ENCODE measurements at places on chromosomes 7 and 10.

- DNase-seq, result no peak
Measured at GRCh38 chr7:85186083-85186520, 754 bp downstream of the SEMA3D start.

DNA sequence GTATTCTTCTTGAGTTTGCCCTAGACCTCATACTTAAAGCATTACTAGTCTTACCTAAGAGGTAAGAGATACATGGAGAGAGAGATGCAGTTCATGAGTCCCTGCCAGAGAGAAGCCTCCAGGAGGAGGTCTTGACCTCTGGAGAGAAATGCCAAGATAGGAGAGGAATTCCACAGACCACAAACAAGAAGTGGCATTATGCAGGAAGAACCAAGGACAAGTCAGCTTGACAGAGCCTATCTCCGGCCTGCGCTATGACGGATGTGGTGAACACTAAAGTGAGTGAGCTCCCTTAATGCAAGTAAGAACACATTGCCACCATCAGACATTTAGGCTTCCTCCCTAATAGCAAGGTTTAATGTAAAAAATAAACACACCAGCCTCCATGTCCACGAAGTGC, 27.9 kb upstream of the COL1A2 start:
- no peak for DNase-seq

GRCh38 chr7:103065667-103066066, 8.9 kb downstream of the FBXL13 start:
- DNase-seq, result no peak

- DNase-seq, result no peak
Measured at GRCh38 chr10:120457431-120458172, 575 bp downstream of the PLPP4 start.

DNA sequence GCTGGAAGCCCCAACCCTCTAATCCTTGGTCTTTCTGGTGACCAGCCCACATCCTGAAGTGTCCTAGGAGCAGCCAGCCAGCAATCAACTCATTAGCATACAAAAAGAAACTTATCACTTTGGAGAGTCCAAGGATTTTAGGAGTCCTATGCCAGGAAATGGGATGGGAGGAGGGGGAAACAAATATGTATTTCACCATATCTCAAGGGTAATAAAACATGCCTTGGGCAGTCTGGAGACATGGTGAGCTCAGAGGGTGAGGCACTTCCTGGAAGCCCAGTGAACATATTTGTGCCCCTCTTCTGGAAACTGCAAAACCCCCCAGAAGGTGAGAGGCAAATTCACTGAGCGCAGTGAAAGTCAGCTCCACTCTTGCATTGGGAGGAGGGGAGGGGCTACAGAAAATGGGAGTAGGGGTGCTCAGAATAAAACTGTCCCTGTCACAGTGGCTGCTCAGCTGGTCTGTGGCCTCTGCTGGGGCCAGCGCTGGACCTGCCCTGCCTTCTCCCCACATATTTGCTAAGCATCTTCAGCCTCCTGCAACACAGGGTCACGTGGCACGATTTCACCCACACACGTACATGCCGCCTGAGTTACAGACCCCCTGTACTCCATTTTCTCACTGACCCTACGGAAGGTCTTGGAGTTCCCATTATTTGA, 17.7 kb upstream of the ZMIZ1 start:
- DNase-seq, result no peak

DNA sequence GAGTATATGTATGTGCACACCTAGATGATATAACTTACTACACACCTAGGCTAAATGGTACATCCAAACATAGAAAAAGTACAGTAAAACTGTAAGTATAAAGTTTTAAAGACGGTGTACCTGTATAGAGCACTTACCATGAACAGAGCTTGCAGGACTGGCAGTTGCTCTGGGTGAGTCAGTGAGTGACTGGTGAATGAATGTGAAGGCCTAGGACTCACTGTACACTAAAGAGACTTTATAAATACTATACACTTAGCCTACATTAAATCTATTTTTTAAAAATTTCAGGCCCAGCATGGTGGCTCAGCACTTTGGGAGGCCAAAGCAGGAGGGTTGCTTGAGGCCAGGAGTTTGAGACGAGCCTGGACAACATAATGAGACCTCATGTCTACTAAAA, 195.3 kb downstream of the FZD1 start:
- no peak for DNase-seq

DNA sequence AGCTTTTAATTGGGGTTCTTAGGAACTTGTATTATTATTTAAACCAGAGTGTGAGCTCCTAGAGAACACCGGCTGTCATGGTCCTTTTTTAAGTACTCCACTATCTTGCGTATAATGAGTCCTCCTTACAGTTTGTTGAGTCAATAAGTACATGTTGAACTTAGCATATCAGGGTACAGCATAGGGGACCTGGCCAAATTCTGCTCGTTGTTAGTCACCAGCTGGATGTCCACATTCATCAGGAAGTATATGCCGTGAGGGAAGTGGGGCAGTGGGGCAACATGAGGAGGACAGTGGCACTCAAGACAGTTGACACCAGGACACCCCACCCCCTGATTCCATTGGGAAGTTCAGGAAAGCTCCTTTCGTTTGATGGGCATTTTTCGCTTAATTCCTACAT, 16.6 kb downstream of the RPP30 start:
- DNase-seq, result no peak

- DNase-seq, result no peak
Measured at GRCh38 chr7:121157885-121158590, 169.5 kb downstream of the CPED1 start.

DNA sequence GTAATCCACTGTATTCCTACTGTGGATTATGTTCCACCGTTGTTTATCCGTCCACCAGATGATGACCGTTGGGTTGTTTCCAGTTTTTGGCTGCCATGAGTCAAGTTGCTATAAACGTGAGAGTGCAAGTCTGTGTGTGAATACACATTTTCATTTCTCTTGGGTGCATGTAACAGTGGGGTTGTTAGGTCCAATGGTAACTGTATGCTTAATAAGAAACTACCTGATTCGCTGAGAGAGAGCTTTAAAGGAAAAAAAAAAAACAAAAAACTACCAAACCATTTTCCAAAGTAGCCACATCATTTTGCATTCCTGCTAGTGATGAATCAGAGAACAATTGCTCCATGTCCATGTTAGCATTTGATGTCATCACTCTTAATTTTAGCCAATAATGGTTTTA, 15.9 kb downstream of the UBN2 start:
- peak; percentile 19 for DNase-seq

- DNase-seq, result peak; percentile 35
Measured at GRCh38 chr7:19677180-19677579, 31.7 kb downstream of the POLR1F start.

DNA sequence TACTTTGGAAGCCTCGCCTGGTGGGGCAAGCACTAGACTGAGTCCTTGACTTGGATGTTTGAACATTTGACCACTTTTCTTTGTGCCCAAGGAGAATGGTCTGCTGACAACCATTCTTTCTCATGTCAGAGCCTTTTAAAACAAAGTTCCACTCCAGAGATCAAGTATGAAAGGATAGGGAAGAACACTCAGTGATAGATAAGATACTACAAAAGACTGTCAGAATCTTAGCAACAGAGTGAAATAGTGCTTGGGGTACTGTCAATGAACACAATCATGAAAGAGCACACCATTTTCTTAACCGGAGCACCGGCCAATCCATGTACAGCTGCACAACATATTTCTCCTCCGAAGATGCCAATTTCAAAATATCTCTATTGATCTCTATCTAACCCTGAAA, 82.8 kb upstream of the ADO start:
- no peak for DNase-seq

DNA sequence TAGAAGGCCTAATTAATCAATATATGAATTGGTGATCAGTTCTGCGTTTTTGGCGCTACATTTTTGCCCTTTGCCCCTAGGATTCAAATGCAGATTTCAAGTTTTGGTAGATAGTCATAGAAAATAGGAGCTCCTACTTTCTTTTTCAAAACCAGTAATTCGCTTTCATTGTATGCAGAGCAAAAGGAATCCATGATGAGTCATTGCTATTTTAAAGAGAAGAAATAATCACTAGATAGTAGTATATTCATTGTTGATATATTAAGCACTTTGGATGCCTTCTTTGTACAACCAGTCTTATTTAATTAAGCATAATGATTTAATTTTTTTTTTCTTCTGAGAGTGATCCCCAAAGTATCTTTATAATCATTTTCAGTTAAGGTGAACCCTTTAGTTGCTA, 50.3 kb downstream of the CSTF2T start:
- no peak for DNase-seq

- DNase-seq, result no peak
Measured at GRCh38 chr10:26854524-26854923, 6.2 kb downstream of the ABI1 start.

GRCh38 chr10:77388571-77389100, 249.0 kb downstream of the KCNMA1 start:
- DNase-seq, result no peak

DNA sequence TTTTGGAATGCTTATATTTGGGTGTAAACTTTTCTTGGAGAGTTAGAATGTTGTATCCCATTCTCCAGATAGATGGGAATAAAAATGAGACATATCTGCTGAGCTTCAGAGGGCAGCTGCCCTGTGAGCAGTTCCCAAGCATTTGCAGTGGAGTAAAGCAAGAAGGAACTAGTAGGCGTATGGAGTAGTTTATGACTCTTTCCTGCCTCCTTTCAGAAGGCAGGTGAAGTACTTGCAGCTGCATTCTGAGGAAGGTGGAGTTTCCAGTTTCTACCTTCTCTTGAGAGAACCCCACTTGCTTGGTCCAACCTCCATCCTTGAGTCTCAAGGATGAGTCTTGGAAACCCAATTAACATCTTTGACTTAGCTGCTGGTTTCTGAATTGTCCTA, 563.6 kb downstream of the LRMDA start:
- DNase-seq, result no peak

GRCh38 chr7:85285527-85285926, 98.7 kb upstream of the SEMA3D start:
- DNase-seq, result no peak

- DNase-seq, result no peak
Measured at GRCh38 chr7:114715907-114716306, 206.0 kb upstream of the MDFIC start.

DNA sequence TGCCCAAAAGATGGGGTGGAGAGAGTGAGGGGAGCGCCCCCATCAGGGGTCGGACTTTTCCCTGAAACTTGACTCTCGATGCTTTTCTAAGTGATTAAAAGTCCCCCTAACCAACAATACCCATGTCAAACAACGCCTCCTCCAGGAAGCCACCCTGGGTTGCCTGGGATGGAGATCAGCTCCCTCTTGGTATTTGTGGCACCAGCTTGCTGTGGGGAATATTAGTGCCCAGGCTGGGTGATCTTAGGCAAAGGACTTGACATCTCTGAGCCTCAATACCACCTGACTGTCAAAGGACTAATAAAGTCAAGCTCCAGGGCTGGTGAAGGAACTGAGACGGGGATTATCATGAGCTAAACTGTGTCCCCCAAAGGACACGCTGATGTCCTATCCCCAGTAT, 18.2 kb upstream of the ELFN1 start:
- no peak for DNase-seq

DNA sequence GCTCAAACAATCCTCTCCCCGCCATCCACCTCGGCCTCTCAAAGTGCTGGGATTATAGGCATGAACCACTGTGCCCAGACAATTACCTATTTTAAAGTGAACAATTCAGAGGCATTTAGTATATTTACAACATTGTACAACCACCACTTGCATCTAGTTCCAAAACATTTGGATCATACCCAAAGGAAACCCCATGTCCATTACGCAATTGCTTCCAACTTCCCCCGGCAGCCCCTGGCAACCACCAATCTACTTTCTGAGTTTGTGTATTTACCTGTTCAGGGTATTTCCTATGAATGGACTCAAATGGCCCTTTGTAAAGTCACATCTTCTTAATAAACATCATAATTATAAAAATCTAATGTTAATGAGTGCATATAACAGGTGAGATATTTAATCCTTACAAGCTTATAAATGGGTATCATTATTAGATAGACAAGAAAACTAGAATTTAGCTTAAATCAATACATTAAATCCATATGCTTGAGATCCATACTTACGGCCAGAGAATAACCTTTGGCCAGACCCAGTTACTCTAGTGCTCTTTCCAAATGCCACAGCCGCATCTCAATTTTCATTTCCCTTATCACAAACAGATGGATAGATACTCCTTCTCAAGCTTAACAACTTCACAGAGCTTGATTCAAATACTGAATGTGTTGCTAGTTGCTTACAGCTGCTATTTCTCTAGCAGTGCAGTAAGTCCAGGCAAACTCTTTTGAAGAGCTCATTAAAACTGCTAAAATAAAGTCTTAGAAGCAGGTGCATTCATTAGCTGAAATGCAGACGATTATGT, 133.4 kb upstream of the MKLN1 start:
- DNase-seq, result no peak

GRCh38 chr7:46568420-46569132, 647.5 kb upstream of the IGFBP3 start:
- DNase-seq, result no peak

GRCh38 chr7:45007106-45007505, 7.1 kb downstream of the CCM2 start:
- no peak for DNase-seq

- DNase-seq, result no peak
Measured at GRCh38 chr7:5507013-5507412, 83.4 kb upstream of the TNRC18 start.

GRCh38 chr7:110877016-110877415, 213.9 kb upstream of the LRRN3 start:
- no peak for DNase-seq

DNA sequence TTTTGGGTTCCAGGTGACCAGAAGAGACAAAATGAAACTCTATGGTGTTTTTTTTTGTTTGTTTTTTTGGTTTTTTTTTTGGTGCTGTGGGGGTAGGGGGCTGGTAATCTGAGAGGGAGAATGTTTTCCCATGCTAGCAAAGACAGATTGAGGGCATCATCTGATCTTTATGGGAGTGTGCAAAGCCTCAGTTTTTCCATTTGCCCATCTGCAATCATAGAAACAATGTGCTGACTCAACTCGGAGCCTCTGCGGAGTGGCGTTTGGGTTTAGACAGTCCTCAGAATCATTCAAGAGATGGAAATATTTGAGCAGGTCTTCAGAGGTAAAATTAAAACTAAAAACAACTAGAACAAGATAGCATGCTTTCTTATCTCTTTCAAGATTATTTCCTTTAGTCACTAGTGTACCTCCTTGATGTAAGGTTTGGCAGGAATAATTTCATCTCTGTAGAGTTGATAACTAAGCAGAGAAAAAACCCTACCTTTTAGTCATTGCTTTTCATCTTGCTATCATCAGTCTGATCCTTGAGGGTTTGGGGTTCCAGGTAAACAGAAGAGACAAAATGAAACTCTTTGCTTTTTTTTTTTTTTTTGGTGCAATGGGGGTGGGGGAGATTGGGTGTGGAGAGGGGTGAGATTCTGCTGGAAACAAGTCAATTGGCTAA, 18.0 kb downstream of the CNNM2 start:
- no peak for DNase-seq

DNA sequence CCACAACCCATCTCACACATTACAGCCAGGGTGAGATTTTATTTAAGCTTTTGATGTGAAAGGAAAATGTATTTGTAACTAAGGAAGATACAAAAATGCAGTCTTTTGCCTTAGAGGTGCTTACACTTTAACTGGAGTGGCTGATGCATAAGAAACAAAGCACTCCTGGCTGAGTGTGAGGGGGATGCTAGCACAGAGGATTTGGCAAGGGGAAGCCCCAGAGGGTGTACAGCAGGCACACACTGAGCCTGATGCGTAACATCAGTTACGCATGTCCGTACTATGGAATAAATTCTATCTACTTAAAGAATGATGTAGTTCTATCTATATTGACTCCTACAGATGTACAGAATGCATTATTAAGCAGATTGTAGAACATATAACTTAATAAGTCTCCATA, 17.8 kb downstream of the GIMAP8 start:
- DNase-seq, result no peak

- DNase-seq, result no peak
Measured at GRCh38 chr7:77281780-77282478, 82.3 kb upstream of the FGL2 start.

GRCh38 chr10:75617485-75618155, 186.2 kb downstream of the LRMDA start:
- DNase-seq, result no peak
